ENCODE measurements at places on chromosomes 6 and 20.

- DNase-seq, result no peak
These were observed 26.8 kb downstream of the PPP1R14C start for GRCh38 chr6:150169609-150170008.

DNA sequence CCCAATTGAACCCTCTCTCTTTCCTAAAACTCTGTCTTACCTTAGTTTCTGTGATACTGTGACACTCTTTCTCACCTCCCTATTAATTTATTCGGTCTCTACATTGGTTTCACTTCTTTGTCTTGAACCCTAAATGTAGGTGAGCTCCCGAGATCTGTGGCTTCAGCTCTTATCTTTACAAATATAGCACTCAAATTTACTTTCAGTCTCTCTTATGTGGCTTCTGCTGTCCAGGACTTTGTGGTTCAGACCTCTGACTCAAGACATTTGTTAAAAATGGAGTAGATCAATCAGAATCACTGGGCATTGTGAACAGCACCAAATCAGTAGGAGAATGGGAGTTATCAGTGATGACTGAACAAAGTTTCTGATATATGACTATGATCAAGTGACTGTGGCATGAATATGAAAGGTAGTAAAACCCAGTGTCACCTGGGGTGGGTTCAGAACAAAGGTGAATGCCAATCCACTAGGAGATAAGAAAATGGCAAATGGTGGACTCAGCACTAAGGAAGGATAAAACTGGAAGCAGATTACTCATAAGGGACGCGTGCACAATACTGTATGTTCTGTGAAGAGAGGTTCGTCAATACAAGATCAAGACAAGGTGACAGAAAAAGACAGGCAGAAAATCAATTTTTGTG, 27.2 kb downstream of the IL17F start:
- no peak for DNase-seq

DNA sequence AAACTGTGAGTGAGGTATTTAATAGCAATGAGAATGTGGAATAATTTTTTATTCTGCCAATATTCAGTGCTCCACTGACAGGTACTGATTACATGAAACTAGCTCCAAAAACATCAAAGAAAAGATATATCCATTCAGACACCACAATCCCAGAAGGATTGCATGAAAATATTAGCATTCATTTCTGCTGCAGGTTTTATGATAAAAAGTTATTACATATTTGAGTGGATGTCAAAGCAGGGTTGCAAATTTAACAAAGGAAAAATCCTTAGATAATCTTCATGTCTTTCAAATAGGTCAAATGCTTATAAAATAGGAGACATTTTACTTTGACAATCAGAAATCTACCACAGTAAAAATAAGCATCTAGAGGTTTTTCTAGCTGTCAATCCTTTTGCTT, 13.3 kb downstream of the MCHR2 start:
- no peak for DNase-seq

GRCh38 chr6:107110200-107110599, 5.1 kb downstream of the BEND3 start:
- DNase-seq, result no peak

DNA sequence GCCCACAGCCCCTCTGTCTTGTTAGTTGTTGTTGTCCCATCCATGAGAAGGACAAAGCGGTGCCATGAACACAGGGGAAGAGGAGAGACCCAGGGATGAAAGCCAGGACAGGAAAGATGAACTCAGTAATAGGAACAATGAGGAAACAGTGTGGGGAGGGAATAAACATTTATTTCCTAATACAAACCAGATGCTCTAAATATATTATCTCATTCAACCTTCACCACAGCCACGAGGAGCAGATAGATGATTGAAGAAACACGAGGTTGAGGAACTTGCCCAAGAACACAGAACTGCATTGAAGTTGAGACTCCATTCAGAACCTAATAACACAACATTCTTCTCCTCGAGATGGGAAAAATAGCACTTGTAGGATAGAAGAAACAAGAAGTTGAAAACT, 53.0 kb upstream of the AIG1 start:
- DNase-seq, result no peak

DNA sequence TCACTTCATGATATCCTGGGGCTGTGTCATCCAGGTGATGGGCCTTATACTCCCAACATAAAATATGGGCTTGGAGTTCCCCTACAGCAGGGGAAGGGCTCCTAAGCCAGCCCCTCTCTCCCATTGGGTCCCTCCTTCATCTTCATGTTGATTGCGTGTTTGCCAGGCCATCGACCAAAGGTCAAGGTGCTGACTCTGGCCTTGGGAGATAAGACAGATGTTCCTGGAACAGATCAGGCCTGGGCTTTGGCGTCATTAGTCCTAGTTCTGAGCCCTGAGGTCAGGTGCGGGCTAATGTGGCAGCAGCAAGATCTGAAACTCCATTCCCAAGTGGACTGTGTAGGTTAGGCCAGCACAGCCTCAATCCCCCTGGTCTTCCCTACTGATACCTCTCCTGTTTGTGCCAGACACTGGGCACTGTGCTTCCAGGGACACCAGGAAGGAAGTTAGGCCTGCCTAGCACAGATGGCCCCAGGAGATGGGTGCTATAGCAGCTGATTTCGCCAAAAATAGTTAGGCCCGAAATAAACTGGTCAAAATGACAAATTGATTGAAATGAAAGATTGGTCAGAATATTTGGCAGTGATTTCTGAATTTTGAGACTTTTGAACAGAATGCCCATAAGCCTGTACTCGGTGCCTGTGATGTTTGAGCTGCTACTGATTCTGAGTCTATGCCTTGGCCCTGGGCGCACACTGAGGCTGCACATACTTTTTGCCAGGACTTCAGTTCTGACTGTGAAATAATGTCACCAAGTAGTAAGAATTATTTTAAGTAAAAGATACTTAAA, 28.8 kb downstream of the EPB41L1 start:
- no peak for DNase-seq

GRCh38 chr6:104601131-104601651, 258.5 kb downstream of the HACE1 start:
- DNase-seq, result no peak

GRCh38 chr6:31096215-31096614, 16.2 kb downstream of the C6orf15 start:
- no peak for DNase-seq

GRCh38 chr6:23728707-23729106, 397.3 kb upstream of the NRSN1 start:
- no peak for DNase-seq

DNA sequence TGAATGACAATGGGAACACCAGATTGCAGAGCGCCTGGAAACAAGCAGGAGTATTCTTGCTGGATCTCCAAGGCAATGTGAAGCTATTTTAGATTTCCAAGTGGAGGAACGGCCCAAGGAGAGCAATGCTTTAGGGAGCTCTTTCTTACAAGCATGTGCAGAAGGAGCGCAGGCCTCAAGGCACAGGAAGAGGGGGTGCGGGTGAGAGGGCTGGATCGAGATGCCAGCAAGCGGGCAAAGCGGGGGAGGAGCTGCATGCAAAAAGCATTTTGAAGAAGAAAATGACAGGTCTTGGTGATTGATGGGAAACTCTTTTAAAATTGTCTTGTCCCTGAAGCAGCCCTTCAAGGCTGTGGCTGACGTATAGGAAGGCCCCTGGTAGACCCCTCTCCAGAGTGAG, 171.9 kb downstream of the QRSL1 start:
- no peak for DNase-seq

DNA sequence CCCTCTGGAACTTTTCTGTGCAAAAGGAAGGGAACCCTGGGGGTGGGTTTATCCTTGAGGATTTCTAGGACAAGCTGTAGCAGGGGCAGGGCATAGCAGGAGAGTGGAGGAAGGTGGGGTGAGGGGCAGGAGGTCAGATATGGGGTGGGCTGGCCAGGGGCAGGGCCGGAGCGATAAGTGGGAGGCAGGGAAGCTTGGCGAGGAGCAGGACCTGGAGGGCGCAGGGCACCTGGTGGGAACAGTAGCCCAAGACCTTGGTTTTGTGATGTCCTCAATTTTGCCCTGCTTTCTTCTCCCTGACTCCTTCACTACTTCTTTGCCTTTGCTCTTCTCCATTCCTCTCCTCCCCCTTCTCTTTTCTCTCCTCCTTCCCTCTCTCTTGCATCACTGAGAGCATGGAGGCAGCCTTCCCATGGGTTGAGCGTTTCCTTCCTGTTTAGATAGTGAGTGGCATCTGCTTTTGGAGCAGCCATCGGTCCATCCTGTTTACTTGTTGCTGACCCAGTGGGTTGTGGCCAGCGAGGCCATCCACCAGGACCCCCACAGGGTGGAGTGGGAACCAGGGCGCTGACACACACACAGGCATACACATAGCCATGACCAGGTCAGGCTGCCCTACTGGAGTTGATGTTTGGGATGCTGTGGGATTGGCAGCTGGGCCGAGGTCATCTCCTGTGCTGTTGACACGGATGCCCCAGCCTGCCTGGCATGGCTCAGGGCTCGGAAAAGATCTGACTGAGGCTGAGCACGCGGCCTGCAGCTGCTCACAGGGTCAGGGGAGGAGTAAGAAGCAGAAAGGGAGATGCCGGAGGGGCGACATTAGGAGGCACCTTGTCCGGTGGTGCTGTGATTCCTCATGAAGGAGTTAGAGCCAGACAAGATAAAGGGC, 121.0 kb upstream of the RNF24 start:
- no peak for DNase-seq

DNA sequence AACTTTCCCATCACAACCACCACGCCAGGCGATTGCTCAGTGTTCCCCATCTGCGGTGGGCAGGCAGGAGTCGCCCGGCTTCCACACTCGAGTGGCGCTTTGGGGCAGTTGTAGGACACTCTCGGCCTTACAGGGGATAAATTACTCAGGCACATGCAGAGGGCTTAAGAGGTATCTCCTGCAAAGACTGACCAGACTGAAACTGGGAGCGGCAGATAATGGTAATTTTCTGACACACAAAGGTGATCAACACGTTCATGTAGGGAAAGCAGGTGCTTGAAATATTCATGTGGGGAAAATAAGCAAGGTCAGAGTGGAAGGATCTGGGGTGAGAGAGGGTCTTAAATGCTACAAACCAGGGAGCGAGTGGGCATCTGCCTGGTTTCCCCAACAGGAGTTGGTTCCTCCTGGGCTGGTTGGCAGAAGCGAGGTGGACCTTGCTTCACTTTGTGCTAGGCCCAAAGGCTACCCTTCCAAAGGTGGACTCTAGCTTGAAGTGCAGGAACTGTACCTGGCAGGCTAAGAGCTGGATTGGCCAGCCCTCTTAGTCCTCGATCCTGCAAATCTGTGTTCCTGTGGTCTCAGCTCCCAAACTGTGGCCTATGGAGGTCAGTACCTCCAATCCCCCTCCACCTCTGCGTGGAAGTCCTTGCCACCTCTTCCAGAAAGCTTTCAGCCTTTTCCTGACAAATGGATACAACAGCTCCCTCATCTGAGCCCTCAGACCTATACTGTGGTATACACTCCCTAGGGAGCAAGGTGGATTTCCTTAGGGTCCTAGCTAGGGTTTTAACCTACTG, 16.7 kb downstream of the PLAGL2 start:
- no peak for DNase-seq

DNA sequence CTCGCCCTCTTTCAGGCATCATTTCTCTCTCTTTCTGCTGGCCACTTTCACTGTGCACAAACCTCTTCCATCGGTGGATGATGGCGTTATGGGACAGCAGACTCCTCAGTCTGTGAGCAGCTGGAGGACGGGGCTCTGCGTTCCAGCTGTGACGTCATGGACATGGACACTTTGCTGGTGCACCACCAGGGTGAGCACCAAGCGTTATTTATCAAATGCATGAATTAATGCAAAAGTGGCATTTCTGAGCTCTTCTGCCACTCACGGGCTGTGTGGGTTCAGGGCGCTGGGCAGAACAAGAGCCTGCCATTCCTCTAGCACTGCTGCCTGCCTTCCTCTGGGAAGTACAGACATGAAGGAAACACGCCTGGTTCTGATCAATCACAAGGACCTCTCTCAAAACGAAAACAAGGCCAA, 82.9 kb upstream of the MPC1 start:
- DNase-seq, result no peak

DNA sequence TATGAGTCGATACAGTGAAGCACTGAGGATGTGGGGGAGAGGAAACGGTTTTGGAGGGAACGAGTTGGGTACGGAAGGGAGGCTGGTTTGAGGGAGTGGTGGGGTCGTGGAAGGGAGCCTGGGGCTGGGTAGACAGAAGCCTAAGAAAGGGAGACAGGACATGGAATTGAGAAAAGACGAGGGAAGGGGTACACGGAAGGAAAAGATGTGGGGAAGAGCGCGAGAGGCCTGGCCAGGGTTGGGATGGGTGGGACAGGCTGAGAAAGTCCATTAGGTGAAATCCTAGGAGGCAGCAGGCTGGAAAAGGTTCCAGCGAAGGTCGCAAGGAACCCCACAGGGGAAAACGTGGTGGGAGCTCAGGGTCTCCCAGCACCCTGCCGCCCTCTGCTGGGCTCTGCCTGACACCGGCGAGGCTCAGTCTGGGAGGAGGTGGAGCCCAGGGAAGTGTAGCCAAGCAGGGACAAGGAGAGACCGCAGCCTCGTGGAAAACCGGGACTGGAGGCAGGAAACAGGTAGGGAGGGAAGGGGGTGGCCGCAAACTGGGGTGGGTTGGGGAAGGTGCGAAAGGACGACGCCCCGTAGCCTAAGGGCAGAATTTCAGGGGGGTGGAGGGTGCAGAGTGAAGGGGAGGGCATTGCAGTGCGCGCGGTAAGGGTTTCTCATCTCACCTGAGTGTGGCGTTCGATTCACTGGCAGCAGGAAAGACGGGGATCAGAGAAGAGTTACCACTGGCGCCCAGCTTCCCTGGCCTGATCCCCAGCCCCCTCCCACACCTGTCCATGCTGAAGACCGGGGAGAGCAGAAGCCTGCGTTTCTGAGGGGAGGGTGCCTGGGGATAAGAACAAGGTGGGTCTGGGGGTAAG, 4.3 kb downstream of the GABBR1 start:
- DNase-seq, result no peak

- no peak for DNase-seq
These were observed 72.0 kb upstream of the TBX18 start for GRCh38 chr6:84836366-84836765.

DNA sequence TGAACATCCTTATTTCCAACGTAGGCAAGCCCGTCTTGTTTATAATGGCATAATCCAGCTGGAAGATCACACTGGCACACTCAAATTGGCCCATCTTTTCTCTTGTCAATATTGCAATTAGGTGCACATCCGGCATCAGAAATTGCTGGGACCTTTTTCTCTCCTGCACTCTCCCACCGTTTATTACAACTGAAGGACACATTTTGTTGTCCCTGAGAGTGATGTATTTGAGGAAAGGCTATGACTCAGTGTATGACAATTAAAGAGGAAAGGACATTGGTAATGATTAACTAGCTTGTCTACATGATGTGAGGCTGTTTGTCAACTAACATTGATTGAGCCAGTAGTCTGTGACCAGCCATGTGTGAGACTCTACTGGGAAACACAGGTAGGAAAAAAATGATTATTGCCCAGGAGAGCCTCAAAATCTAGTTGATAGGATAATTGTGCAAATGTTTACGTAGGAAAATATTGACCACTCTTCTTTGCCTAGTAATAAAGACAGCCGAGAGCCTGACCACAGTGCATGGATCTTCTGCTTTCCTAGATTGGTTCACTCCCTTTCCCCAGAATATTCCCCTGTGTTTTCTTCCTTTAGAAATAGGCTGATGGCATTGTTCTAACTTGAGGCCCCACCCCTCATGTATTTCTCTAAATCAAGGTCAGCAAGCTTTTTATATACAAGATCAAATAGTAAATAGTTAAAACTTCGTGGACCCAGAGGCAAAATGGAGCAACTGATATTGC, 230.0 kb upstream of the BTBD3 start:
- no peak for DNase-seq
